Thoracic aorta endothelial cell (primary cell): ENCODE measurements at places on chromosomes 16 and 17. TPM values are rescaled to one million over a fixed set of nuclear protein-coding genes. Genes with fewer than 3 reads are reported as not detected.

Gene C1QL1
- 0.13 TPM in 1 of 2 replicates, not detected in the other for total RNA-seq

Gene CFAP52
- not detected in 2 replicates for total RNA-seq

Gene CEMP1
- total RNA-seq = not detected in 2 replicates

Gene MYH2
- not detected in 2 replicates for total RNA-seq

Gene CNOT1
- 198 and 225 TPM in 2 replicates for total RNA-seq
